ENCODE measurements at places on chromosomes 2 and 18.

- no peak for DNase-seq
Measured at GRCh38 chr18:76431437-76432273, 63.4 kb downstream of the ZNF516 start.

- DNase-seq, result no peak
Measured at GRCh38 chr2:64404002-64404731, 49.8 kb upstream of the LGALSL start.

- no peak for DNase-seq
Measured at GRCh38 chr2:193521523-193521922, 1326.8 kb upstream of the TMEFF2 start.

DNA sequence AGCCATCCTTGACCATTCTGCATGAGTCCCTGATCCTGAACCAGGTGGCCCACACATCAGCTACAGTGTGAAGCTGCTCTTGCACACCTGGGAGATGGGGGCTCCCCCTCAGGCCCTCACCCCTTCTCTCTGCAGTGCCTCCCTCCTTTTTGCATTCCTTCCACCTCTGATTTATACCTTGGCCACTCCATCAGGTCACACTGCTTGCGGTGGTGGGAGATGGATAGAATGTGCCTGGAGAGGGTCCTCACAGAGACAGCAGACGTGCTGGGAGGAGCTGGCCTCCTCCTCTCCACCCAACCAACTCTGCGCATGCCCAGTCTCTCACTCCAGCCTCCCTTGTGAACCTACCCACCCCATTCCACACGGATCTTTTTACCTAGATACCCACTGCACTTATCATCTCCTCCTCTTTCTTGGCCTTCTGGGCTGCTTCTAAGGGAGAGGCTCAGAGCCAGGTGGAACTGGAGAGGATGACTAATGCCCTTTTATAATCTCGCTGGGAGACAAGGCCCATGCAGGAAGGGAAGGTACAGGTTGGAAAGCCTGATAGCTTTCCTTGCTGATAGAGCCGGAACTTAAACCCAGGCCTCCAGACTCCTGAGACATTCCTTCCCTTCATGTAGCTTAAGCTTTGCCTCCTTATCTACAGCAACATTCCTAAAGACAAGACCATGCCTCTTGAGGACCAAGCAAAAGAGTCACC, 205.1 kb downstream of the ZBTB7C start:
- DNase-seq, result no peak

GRCh38 chr2:99806758-99807157, 316.9 kb upstream of the REV1 start:
- DNase-seq, result no peak

DNA sequence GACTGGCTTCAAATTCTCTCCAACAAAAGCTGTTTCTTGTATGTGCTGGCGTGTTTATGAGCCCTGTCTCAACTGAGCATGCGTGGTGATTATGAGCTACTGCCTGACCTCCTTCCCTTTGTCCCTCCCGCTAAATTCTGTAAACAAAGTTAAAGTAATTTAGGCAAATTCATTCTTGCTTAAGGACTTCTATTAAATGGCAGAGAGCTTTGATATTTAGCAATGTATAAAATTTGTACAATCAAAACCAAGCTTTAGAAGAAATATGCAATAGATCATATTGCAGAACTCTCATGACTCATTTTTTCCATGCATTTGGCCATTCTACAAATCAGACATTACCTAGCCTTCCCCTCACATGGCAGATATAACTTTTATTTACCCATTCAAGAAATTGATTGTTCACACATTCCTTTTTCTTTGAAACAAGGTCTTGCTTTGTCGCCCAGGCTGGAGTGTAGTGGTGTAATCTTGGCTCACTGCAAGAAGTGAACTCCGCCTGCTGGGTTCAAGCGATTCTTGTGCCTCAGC, 18.2 kb downstream of the IGFBP2 start:
- DNase-seq, result no peak

DNA sequence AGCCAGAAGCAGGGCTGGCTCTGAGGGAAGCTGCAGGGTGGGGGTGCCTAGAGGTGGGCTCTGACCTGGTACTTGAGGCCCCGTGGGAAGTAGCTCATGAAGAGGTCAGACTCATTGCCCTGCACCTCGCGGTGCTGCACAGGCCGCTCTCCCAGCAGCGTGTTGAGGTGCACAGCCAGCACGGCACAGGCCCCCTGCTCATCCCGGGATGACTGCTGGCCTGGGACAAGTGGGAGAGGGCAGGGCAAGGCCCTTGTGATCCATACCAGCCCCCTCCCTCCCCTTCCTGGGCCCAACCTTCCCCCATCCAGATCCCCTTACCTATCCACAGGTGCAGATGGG, 8.7 kb downstream of the CAPG start:
- DNase-seq, result no peak

DNA sequence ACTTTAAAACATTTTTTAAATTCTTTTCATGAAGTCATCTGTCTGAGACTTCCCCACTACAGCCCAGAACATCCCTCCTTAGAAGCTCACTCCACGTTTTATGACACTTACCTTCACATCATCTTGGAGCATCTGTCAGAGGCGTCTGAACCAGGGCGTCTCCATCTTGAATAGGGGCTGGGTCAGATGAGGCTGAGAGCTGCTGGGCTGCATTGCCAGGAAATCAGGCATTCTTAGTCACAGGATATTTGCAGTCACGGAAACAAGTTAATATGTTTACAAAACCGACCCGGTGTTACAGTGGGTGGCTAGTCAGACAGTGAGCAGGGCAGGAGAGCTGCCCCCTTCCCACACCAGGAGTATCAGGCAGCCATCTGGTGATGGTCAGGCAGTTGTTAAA, 456.5 kb downstream of the FBXO15 start:
- DNase-seq, result no peak

- no peak for DNase-seq
Measured at GRCh38 chr18:62324181-62324828, 805 bp upstream of the TNFRSF11A start.

- no peak for DNase-seq
Measured at GRCh38 chr2:136013955-136014354, 28.5 kb upstream of the DARS1 start.

DNA sequence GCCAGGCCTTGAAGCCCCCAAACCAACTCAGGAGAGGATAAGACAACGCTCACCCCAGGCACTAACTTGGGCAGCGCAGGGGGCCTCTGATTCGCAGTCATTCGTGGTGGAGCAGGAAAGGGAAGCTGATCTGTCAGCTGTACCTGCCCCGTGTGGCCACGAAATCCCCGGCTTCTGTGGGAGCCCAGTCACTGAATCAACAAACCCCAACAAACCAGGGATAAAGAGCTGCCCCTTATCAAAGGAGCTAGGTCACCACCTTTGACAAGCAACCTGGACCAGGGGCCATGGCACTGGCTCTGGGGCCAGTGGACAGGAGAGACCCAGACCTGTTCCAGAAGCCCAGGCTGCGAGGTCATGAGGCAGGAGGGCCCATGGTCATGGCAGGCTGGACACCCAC, 14.5 kb downstream of the SDC1 start:
- no peak for DNase-seq

Measured in NCI-H1436 (cell line).